ENCODE measurements at places on chromosomes 12 and 14.

DNA sequence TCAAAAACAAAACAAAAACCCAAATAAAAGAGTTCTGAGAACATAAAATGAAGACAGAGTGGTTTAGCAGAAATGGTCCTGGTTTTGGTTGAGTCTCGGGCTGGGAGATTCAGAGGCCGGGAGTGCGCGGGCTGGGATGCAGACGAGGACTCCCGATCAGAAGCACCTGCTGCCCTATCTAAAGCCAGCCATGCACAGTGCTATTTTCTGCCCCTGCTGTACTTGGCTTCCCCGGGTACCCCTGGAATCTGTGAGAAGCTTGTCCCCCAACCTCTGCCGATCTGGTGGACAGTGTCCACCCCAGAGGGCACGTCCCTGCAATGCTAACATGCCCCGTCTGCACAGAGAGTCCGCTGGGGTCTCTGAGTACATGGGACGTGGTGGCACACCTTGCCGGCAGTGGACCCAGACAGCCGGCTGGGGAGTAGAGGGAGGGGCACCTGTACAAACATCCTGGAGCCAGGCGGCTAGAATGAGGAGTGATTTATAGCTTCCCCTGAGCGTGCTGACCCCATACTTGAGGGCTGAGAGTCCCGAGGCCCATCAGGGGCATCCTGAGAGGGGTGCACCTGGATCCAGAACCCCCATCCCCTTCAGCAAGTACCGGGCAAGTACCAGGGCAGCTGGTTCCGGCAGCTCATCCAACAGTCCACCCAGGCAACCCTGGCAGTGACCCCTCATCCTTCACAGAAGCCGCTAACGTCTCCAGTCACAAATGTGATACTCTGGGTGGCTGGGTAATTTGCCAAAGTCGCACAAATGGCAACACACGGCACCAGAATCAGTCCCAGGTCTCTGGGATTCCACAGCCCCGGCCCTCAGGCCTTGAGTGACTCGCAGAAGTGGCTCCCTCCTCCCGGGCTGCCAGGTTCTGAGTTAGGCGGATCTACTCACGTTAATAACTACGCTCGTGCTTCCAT is 37.1 kb downstream of the CHGA start:
- DNase-seq, result no peak

GRCh38 chr12:56031987-56032386 is 9.7 kb upstream of the RPS26 start:
- DNase-seq, result no peak

- no peak for DNase-seq
Measured at GRCh38 chr12:8662593-8662992, at the start of gene MFAP5. TSS of gene MFAP5 (minus strand) at chr12:8662826. CDS start at chr12:8662104, 722 bp downstream.

DNA sequence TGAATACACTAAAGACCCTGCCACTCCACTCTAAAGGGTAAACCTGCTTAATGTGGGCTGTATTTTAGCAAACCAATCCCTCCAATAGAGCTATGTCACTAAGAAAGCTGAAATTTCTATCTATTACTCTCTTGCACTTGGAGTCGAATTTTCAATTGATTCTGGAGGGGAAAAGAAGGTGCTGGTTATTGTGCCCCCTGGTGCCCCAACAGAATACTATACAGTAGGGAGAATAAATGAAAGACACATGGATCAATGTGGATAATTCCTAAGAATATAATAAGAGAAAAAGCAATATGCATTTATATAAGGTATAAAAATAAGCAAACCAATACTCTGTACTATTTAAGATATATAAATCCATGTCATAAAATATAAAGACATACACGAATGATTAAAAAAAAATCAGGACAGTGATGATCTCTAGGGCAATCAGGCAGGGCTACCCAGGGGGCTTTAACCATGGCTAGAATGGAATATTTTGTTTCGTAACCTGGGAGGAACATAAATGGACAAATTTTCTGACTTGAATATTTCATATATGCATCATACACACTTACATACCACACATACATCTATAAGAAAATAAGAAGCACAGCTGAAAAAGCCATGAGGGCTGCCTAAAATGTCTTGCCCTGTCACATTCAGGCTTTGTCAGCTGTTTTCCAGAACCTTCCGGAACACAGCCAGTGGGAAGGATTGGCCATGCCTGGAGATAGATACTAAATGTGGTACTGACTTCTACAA is 54.4 kb downstream of the EFCAB11 start:
- no peak for DNase-seq

GRCh38 chr12:89983622-89984021 is 275.0 kb upstream of the ATP2B1 start:
- DNase-seq, result no peak

DNA sequence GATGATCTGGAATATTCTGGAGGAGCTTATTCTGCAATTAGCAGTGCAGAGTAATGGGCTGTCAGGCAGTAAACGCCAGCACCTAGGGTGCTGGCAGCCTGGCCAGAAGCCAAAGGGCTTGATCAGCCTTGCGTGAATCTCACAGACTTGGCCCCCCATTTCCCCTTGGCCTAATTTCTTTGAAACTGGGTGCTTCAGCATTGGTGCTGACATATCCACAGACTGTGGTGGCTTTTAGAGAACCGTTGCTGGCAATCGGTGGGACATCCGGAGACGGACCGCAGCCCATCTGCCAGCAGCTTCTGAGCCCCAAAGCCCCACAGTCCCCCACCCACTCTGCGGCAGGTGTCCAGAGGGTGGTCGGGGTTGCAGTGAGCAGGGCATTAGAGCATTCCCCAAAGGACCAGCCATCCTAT is 157.1 kb downstream of the CALM1 start:
- no peak for DNase-seq

- no peak for DNase-seq
Measured at GRCh38 chr14:105508069-105508468, 17.0 kb downstream of the TEDC1 start.
